Heart left ventricle (tissue), 16 donors: ENCODE measurements at places on chromosomes 7 and 10. TPM values are rescaled to one million over a fixed set of nuclear protein-coding genes. Genes with fewer than 3 reads are reported as not detected.

Gene AGAP6
- 4.2 TPM for total RNA-seq

DNA sequence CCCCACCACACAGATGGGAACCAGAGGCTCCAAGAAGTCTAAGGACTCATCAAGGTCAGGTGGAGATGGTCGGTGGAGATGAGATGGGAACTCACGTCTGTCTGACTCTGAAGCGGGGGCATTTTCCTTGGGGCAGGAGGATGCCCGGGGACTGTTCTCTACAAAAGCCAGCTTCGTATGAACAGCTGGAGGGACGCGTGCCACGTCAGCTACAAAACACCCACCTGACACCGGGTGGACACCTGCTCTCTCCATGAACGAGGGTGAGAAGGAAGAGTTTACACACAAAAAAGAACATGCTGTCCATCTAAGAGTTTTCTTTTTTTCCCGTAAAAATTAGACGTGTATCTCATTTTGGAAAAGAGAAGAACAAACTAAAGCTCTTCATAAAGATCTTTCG, 47.7 kb downstream of the C10orf143 start:
- no peaks in the 10 kb centered on the region for H3K4me1 ChIP-seq
- no peak overlapping the region for H3K27ac ChIP-seq
- H3K27me3 ChIP-seq: no peaks in the 10 kb centered on the region
- no peak overlapping the region for H3K4me3 ChIP-seq

GRCh38 chr10:101597091-101597900, 9.2 kb downstream of the DPCD start:
- DNase-seq: no peak
- H3K36me3 ChIP-seq: peaks cover 18% of the 10 kb centered on the region
- no peak overlapping the region for H3K27ac ChIP-seq
- H3K4me1 ChIP-seq: peaks cover 21% of the 10 kb centered on the region

DNA sequence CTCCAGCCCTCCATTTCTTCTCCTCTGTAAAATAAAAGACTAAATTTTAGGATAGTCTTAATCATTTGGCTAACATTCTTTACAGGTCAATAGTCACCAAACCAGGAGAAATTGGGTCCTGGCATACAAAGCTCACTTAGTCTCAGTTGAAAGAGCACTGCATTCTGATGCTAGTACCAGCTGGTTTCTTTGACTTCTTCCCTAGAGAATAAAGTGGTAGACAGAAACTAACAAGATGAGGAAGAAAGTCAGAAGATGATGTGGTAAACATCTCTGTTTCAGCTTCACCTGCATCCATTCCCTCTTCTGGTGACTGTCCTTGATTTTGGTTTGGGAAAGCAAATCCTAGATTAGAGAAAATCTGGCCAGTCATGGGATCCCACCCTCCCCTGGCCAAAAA, 37.2 kb downstream of the NKX2-3 start:
- no peak overlapping the region for H3K27ac ChIP-seq
- H3K36me3 ChIP-seq: no peaks in the 10 kb centered on the region
- no peak for DNase-seq
- H3K27me3 ChIP-seq: peaks cover 18% of the 10 kb centered on the region
- H3K4me3 ChIP-seq: no peak overlapping the region

- no peak overlapping the region for H3K27ac ChIP-seq
- no peak for DNase-seq
- no peak overlapping the region for H3K4me3 ChIP-seq
These were observed 136.0 kb upstream of the COL1A2 start for GRCh38 chr7:94258418-94259300.

GRCh38 chr10:60346661-60347060, 43.0 kb downstream of the ANK3 start:
- DNase-seq: no peak
- H3K4me1 ChIP-seq: no peaks in the 10 kb centered on the region
- H3K27ac ChIP-seq: no peak overlapping the region
- no peaks in the 10 kb centered on the region for H3K36me3 ChIP-seq
- H3K27me3 ChIP-seq: no peaks in the 10 kb centered on the region
